ENCODE measurements at places on chromosomes 6 and 20.
A peak's percentile ranks its signal among the peaks of the same experiment; 100 is the strongest.

DNA sequence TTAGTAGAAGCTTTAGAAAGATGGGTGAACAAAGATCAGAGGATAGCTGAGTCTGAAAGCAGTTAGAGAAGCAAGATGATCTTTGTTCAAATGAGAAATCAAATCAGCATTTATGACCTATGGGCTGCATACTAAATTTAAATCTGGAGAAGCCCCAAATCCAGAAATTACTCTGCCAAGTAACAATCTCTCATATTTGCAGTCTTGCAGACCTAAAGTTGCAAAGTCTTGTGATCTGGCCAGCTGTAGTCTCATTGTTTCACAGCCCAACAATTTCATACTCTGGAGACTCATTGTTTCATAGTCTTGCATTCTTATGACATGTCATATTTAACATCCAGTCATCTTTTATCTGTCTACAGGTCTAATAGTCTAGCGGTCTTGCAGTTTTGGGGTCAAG, 364.9 kb upstream of the RSPO3 start:
- DNase-seq = peak; percentile 2

GRCh38 chr6:95417856-95418255, 159.5 kb upstream of the MANEA start:
- DNase-seq = no peak

DNA sequence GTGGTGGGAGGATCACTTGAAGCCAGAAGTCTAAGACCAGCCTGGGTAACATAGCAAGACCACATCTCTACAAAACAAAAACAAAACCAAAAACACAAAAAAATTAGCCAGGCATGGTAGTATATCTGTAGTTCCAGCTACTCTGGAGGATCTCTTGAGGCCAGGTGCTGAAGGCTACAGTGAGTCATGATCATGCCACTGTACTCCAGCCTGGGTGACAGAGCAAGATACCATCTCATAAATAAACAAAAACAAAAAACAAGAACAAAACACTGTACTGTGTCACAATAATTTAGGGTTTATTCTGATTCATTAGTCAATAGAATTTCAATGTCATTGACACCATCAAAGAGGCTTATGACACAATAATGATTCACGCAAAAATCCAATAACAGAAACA, 1121.7 kb upstream of the MAP3K7 start:
- no peak for DNase-seq

- peak; percentile 29 for DNase-seq
These were observed 114.8 kb downstream of the RPS12 start for GRCh38 chr6:132929141-132929540.

Measured in AG10803 (cell line).